Thyroid gland (tissue), 4 donors: ENCODE measurements at places on chromosomes 3 and 15. TPM values are rescaled to one million over a fixed set of nuclear protein-coding genes. Genes with fewer than 3 reads are reported as not detected.

Gene RYR3
- 0.33 TPM for total RNA-seq

DNA sequence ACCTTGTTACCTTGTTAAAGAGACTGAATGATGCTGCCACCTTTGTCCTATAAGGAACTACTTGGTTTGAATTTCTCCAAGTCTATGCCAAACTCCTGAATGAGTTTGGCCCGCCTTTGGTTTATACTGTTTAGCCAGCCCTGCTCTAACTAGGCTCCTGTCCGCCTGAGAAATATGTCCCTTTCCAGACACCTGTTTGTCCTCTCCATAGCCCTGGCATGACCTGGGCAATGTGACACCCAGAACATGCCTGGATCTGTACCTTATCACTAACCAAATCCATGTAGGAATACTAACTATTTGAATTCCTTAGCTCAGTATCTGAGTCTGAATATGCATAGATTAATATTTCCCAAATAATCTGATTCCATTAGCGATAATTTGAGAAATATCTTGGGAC is 24.4 kb upstream of the TMC3 start:
- H3K36me3 ChIP-seq: no peaks in the 10 kb centered on the region
- no peak overlapping the region for H3K4me3 ChIP-seq
- H3K27ac ChIP-seq: no peak overlapping the region
- DNase-seq: no peak
- no peaks in the 10 kb centered on the region for H3K27me3 ChIP-seq

DNA sequence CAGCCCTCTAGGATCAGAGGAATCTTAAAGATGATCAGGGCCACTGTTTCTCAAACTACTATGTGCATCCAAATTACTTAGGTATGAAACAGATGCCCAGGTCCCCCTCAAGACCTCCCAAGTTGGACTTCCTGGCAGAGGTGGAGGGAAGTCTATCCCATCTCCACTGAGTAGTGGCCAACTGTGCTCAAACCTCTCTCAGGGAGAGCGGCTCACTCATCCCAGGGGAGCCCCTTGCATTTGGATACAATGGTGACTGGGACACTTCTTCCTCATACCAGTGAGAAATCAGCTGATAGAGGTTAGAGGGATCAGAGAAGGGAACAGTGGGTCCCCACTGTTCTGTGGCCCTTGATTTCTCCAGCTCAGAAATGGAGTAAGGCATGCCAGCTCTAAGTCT is 8.7 kb upstream of the WNT7A start:
- H3K4me3 ChIP-seq: no peak overlapping the region
- no peaks in the 10 kb centered on the region for H3K36me3 ChIP-seq
- DNase-seq: no peak
- no peak overlapping the region for H3K27ac ChIP-seq
- H3K4me1 ChIP-seq: no peaks in the 10 kb centered on the region

DNA sequence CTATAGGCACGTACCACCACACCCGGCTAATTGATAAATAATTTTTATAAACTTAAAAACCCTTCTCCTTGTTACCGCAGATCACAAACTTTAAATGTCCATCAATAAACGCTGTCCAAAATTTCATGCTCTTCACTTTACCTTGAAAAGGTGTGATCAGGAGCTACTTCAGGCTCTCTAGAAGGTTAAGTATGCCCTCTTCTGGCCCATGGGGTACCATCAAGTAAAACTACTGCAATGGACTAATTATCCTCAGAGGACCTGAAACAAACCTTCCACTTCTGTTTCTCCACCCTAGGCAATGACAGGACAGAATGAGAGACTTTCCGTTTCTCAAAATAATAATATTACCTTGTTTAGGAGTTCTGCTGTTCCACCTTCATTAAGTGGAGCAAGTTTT is 9.2 kb downstream of the LZTFL1 start:
- H3K36me3 ChIP-seq: peaks cover 36% of the 10 kb centered on the region
- no peak overlapping the region for H3K27ac ChIP-seq
- no peak for DNase-seq
- H3K27me3 ChIP-seq: no peaks in the 10 kb centered on the region
- no peak overlapping the region for H3K4me3 ChIP-seq
- H3K4me1 ChIP-seq: no peaks in the 10 kb centered on the region

Gene SENP2
- total RNA-seq: 34.0 TPM

Gene NR2E3
- total RNA-seq: 0.45 TPM

DNA sequence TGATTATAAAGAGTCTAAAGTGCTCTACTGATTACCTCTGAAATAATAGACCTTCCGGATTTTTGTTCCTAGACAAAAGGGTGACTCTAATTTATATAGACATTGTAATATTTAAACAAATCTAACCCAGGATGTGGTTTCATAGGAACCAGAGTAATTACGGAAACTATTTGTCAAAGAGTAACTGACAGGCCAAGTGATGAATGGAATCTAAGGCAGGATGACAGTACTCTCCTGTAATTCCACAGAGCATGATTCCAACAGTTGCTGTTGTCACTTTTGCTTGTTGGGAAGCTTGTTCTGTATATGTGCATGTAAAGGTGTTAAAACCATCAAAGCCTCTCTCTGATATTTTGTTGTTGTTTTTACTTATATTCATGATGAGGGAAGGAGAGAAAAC is 1141.0 kb downstream of the IGSF11 start:
- H3K27me3 ChIP-seq: no peaks in the 10 kb centered on the region
- no peaks in the 10 kb centered on the region for H3K36me3 ChIP-seq
- DNase-seq: no peak
- H3K4me3 ChIP-seq: no peak overlapping the region
- no peaks in the 10 kb centered on the region for H3K4me1 ChIP-seq

GRCh38 chr3:103218146-103218545 is 783.3 kb downstream of the ZPLD1 start:
- no peaks in the 10 kb centered on the region for H3K4me1 ChIP-seq
- no peak overlapping the region for H3K27ac ChIP-seq
- no peak overlapping the region for H3K4me3 ChIP-seq
- H3K27me3 ChIP-seq: no peaks in the 10 kb centered on the region

Gene SLC51B
- total RNA-seq: not detected

DNA sequence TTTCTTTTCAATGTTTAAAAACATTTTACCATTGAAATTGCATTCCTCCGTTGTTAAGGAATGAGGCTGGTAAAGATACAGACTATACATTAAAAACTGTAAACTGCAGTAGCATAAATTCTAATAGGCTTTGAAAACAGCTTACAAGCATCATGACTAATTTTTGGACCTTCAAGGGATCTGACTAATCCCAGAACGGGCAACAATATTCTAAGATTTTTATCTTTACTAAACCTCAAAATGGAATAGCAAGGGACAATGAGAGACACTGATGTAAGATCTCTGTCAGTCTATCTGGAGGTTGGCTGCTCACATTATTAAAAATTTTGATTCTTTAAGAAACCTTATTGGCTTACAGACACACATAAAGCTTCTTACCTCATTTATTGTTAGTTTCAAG is 74.7 kb downstream of the BTD start:
- DNase-seq: no peak
- H3K27ac ChIP-seq: no peak overlapping the region
- no peaks in the 10 kb centered on the region for H3K27me3 ChIP-seq
- H3K36me3 ChIP-seq: peaks cover 14% of the 10 kb centered on the region

- no peak overlapping the region for H3K27ac ChIP-seq
- no peaks in the 10 kb centered on the region for H3K36me3 ChIP-seq
- no peak overlapping the region for H3K4me3 ChIP-seq
Observed at GRCh38 chr15:33664947-33665346, 303.4 kb upstream of the CHRM5 start.

- no peak overlapping the region for H3K4me3 ChIP-seq
- H3K4me1 ChIP-seq: no peaks in the 10 kb centered on the region
- H3K36me3 ChIP-seq: no peaks in the 10 kb centered on the region
- no peak for DNase-seq
Observed at GRCh38 chr3:106048946-106049481, 180.2 kb upstream of the CBLB start.

DNA sequence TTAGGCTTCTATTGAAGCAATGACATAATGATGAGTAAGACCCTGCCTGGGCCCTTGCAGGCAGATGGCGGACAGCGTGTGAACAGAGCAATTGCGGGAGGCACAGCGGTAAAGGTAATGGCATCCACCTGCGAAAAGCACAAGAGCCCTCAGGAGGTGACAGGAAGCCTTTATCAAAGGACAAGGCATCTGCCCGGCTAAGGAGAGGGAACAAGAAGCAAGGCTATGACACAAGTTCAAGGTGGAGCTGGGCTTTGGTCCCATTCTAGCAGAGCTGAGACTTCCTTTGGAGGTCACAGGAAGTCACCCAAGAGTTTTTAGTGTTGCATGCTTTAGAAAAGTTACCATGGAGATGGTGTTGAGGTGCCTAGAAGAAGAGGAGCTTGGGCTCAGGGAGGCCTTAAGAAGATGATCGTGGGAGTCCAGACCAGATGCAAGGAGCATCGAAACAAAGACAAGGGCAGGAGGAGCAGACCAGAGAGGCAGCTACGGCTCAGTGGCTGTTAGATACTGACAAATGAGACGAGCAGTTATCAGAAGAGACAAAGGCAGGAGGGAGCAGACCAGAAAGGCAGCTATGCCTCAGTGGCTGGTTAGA is 34.5 kb downstream of the OSBPL10 start:
- no peaks in the 10 kb centered on the region for H3K36me3 ChIP-seq
- peaks cover 5% of the 10 kb centered on the region for H3K4me1 ChIP-seq
- DNase-seq: no peak
- no peak overlapping the region for H3K4me3 ChIP-seq

- DNase-seq: no peak
- no peak overlapping the region for H3K27ac ChIP-seq
- H3K27me3 ChIP-seq: no peaks in the 10 kb centered on the region
- H3K4me1 ChIP-seq: no peaks in the 10 kb centered on the region
- H3K36me3 ChIP-seq: no peaks in the 10 kb centered on the region
Observed at GRCh38 chr3:140580746-140581145, 97.1 kb upstream of the TRIM42 start.

- no peaks in the 10 kb centered on the region for H3K4me1 ChIP-seq
- H3K27me3 ChIP-seq: no peaks in the 10 kb centered on the region
- H3K27ac ChIP-seq: no peak overlapping the region
- H3K36me3 ChIP-seq: no peaks in the 10 kb centered on the region
Observed at GRCh38 chr3:135097276-135097946, 302.4 kb downstream of the EPHB1 start.

DNA sequence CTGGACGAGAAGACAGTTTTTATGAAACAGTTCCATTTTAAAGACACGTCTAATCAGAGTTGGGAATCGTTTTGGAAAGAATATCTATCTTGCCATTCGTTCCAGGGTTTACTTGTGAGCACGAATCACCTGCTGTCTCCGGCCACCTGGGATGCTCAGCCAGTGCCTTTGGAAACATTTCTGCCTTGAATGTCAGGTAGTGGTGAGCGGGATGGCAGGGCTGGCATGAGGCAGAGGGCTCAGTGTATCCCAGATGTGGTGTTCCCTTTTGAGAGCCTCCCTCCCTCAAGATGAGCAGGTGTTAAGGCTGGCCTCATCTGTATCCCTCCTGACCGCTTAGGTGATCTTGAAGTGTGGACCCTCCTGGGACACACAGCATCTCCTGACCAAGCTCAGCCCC is 47.9 kb upstream of the PLXNA1 start:
- H3K36me3 ChIP-seq: no peaks in the 10 kb centered on the region
- peaks cover 34% of the 10 kb centered on the region for H3K4me1 ChIP-seq
- no peak overlapping the region for H3K4me3 ChIP-seq
- H3K27me3 ChIP-seq: no peaks in the 10 kb centered on the region

Gene SLCO2A1
- total RNA-seq: 26.0 TPM

Gene C3orf38
- 30.2 TPM for total RNA-seq

DNA sequence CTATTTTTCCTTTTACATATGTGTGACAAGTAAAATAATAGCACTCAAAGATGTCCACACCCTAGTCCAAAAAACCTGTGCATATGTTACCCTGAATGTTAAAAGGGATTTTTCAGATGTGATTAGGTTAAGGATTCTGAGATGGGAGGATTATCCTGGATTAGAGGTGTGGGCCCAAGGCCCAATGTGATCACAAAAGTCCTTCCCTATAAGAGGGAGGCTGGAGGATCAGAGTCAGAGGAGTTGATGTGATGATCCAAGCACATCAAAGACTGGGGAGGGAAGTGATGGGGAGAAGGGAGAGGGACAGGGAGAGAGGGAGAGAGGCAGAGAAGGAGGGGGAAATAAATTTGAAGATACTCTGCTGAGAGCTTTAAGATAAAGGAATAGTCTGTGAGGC is 512.6 kb downstream of the PLOD2 start:
- no peaks in the 10 kb centered on the region for H3K36me3 ChIP-seq
- no peak for DNase-seq
- no peak overlapping the region for H3K27ac ChIP-seq
- H3K4me1 ChIP-seq: peaks cover 5% of the 10 kb centered on the region

- H3K4me3 ChIP-seq: no peak overlapping the region
- DNase-seq: no peak
- no peak overlapping the region for H3K27ac ChIP-seq
- H3K36me3 ChIP-seq: peaks cover 3% of the 10 kb centered on the region
Observed at GRCh38 chr15:85142312-85142711, 160.7 kb downstream of the PDE8A start.

Gene MOBP
- total RNA-seq: not detected

DNA sequence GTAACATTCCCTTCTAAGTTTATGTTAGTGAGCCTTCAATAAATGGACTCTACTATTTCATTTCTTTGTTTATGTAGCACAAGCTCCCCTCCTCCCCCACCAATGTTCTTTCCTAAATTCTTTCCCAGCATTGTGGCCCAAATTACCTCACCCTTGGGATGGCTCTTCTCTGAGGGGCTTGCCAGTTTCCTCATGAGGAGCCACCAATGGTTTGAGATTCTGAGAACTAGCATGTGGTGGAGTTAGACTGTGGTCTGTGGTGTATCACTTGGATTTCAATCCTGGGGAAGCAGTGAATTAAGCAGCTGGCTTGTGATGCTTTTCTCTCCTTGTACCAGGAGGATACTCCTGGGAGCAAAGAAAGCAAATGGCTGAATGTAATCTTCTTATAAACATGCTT is 50.0 kb upstream of the NPHP3 start:
- no peaks in the 10 kb centered on the region for H3K27me3 ChIP-seq
- H3K4me1 ChIP-seq: no peaks in the 10 kb centered on the region
- no peaks in the 10 kb centered on the region for H3K36me3 ChIP-seq
- no peak for DNase-seq

GRCh38 chr3:75089841-75090240 is 475.4 kb upstream of the CNTN3 start:
- H3K27ac ChIP-seq: no peak overlapping the region
- DNase-seq: no peak
- no peaks in the 10 kb centered on the region for H3K4me1 ChIP-seq
- no peaks in the 10 kb centered on the region for H3K36me3 ChIP-seq
- no peak overlapping the region for H3K4me3 ChIP-seq

DNA sequence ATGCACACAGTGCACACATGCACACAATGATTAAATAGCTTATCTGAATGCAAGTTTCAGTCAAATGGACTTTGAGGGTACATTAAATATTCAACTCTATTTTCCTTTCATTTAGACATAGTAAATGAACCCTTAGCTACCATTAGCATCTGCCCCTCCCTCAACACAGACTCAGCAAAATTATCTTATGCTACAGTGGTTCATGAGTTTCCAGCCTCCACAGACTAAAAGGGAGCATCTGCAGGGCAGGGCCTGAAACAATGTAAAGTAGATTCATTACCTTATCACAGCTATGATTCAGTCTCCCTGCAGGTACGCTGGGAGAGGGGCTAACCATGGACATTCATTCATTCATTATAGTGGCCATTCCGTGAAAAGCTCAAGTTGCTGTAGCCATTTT is 329.1 kb downstream of the VGLL3 start:
- H3K27ac ChIP-seq: no peak overlapping the region
- no peaks in the 10 kb centered on the region for H3K4me1 ChIP-seq
- no peaks in the 10 kb centered on the region for H3K36me3 ChIP-seq
